ENCODE measurements at places on chromosomes 4 and X.

DNA sequence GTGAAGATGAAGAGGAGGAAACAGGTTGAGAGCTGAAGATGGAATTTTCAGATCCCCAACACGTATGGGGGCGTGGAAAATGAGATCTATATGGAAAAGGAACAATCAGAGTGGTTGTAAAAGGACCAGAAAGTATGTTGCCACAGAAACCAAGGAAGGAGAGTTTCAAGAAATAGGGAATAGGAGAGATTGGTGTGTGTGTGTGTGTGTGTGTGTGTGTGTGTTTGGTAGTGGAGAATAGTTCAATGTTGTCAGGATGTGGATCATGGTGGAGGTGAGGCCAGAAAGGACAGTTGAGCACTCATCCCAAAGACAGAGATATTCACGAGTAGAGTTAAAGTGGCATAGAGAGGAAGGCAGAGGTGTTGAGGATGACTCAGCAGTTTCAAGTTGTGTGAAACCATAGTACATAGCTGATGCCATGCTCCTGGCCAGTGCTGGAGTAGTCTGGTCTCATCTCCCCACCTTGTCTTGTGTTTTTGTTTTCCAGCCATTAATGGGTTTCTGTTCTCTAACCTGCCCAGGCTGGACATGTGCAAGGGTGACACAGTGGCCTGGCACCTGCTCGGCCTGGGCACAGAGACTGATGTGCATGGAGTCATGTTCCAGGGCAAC is 36.1 kb downstream of the HEPH start:
- no peak for DNase-seq

DNA sequence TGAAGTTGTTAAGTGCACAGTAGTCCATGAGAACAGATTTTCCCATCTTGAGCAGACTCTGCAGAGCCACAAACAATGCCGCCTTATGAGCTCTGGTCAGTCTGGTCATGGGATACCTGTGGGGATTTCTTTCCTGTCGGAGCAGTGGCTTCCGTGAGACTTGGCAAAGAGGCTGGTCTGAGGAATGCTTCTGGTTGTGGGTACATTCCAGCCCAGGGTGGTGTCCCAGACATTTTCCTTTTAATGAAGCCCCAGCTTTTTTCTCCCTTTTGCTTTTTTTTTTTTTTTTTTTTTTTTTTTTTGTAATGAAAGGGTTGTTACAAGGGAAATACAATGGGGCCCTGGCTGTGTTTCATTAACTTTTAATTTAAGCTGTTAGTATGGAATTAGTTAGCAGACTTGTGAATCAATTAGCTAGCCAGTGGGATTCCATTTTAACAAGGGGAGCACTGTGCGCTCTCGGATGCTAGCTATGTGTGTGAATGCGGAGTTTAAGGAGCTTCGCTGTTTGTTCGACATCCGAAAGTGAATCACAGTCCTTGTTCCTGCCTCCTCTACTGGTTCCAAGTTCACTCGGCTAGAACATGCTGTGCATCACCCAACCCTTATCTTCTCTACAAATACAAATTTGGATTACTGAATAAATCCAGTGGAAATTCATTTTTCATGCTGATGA is 225.1 kb downstream of the CBR4 start:
- no peak for DNase-seq

DNA sequence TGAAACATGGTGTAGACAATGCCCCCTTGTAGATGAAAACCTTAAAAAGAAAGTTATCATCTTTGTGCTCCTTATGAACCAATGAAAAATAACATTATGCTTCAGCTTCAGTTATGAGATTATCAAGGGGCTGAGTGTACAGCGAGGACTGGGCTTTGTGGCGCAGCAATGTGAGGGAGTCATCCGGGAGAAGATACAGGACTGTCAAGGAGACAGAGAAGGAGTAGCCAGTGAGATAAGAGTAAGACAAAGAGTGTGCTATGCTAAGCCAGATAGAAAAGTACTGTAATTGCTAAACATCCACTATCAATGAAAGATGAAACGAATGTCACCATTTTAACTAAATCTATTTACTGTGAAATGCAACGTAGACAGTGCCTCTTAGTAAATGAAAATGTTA is 3.6 kb upstream of the KLHL15 start:
- no peak for DNase-seq

- DNase-seq: no peak
Measured at GRCh38 chr4:2248821-2249261, 6.9 kb upstream of the HAUS3 start.

GRCh38 chrX:129779747-129780146 is at the start of gene SASH3:
Gene SASH3 (plus strand): TSS chrX:129779949. CDS start chrX:129780098, 149 bp downstream.
- no peak for DNase-seq

DNA sequence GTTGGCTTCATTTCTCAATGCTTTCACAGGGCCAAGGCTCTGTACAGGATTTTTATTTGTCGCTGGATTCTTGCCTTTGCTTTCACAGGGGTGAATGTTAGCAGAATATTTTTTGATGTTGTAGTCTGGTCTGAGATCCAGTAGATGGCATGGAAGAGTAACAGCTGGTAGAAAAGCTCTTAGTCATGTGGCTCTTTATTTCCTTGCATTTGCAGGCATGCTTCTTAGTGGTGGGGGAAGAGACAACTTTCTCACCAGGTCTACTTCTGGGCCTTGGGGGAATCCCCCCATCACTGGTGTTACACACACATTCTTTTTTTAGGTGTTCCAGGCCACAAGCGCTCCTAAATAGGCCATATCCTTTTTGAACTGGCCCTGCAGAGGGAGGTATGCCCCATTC is 58.2 kb upstream of the DKK2 start:
- peak; percentile 7 for DNase-seq

- DNase-seq: no peak
Measured at GRCh38 chr4:138911909-138912703, 103.5 kb upstream of the NOCT start.

DNA sequence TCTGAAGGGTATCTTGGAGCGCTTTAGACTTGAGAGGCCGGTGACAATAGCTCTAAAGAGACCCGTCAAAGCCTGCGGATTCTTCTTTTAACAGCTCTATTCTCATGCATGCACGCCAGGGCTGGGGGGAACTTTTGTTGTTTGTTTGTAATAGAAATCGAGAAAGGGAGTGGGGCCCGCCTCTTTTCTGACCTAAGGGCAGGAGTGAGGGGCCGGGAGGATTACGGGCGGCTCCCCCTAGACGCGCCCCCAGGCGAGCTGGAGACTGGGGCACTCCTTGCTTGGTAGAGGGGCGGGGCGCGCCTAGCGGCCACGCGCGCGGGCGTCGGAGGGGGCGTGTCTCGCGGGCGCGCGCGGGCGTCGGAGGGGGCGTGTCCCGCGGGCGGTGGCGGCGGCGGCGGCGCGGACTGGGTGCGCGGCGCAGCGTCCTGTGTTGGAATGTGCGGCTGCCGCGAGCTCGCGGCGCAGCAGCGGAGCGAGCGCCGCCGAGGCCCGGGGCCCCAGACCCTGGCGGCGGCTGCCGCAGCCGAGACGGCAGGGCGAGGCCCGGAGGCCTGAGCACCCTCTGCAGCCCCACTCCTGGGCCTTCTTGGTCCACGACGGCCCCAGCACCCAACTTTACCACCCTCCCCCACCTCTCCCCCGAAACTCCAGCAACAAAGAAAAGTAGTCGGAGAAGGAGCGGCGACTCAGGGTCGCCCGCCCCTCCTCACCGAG is at the start of gene REST:
REST (plus strand) TSS at position 412 of the 717 bp plus-strand sequence. CDS start 2,739 bp downstream, outside the sequence.
- peak; percentile 19 for DNase-seq

- no peak for DNase-seq
Measured at GRCh38 chr4:152983774-152984411, 47.8 kb downstream of the FHDC1 start.

DNA sequence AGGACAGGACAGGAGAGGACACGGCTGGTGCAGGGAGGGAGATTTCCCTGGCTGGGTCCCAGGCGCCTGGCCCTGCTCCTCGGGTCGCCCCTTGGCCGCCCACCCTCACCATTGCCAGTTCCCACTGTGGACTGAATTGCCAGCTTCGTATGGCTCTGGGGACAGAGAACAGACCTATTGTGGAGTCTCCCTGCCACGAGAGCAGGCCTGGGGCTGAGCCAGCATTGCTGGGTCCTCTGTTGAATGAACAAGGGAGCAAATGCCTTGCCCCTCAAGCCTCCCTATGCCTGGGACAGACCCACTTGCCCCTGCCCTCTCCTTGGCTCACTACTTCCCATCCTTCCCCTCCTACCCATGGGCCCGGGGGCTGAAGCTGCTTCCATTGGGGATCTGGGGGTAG is 4.3 kb downstream of the PLXNA3 start:
- DNase-seq: no peak

GRCh38 chr4:140839406-140839805 is 83.2 kb upstream of the TBC1D9 start:
- no peak for DNase-seq

GRCh38 chr4:6885953-6886557 is 23.6 kb upstream of the TBC1D14 start:
- DNase-seq: no peak

- no peak for DNase-seq
Measured at GRCh38 chr4:127776620-127777019, 5.5 kb upstream of the HSPA4L start.

- DNase-seq: peak; percentile 74
Measured at GRCh38 chr4:89753601-89754066, 83.3 kb downstream of the SNCA start.

DNA sequence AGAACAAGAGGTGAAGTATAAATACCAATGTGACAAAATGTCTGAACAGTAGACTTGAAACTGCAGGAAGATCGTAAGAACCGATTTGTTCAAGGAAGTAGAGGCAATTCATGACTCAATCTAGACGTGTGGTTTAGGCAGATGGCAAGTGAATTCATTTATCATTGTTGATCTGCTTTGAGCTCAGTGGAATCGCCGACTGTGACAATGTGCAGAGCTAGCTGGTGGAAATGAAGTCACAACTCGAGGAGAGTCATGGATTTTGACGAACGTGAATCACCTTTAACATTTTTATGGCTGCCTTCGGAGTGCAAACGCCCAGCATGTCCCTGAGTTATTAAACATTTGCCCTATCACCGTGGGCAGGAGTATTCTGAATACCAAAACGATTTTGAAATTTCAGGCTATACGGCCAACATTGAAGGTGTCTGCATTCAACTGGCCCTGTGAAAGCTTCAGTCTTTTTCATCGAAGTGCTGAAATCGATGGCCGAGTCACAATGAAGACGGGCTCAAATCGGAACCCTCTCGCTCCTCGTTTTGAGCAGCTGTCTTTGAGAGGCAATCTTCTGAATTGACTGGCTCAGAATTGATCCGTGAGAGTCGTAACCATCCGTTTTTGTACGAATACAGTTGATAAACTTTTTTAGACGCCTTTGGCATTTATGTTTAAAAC is 689 bp upstream of the OGT start:
- no peak for DNase-seq

DNA sequence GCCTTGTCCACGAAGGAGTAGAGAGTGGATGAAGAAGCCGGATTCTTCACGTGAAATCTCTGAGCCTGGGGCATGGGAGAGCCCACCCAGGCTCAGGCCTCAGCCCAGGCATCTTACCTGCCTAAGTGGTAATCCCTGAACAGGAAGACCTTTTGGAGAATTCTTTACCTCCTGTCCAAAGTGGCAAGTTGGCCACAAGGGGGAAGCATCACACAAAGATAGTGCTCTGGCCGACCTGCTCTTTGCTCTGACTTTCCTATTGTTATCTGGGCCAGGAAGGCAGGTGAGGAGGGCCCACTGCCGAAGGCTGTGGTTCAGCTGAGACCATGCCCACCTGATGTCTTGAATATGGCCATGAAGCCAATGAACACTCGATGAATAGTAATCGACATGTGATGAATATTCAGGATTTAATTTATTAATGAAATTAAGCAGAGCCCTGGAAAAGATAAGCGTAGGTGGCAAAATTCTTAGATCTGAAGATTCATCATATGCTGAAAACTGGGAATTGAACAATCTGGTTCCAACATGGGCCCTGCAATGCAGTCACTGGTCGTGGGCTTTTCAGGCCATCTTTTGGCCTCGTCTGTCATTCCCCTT is 93.8 kb downstream of the PDGFRA start:
- peak; percentile 40 for DNase-seq

DNA sequence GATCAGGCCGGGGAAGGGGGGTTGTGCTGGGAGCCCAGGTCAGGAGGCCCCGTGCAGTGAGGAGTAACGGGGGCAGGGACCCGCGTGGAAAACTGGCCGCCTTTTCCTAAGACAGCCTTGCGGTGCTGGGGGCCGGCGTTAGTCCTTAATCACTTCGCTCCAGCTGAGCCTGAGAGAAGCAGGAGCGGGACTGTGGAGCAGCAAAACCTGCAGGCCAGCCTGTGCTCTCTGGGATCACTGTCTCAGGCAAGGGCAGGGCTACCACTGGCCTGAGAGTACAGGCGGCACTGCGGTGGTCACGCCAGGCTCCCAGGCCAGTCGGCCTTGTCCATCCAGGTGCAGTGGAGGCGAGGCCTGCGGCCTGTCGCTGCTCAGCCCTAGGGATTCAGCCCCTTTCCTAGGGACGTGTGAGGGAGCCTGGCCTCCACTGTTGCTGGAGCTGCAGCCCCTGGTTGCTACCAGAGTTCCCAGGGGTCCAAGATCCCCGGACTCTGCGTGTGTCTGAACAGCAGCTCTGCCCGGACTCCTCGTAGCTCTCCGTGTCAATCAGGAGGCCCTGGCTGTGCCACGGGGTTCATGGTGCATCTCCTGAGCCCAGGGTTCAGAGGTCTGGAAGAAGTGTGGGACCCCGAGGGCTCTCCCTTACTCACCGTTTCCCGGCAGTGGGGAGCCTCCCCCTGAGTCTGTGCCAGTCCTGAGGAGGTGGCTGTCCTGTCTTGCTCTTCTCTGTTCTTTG is 2141.7 kb upstream of the TENM3 start:
- no peak for DNase-seq

GRCh38 chrX:70096052-70096451 is 33.8 kb downstream of the OTUD6A start:
- no peak for DNase-seq

GRCh38 chr4:89598602-89599001 is 238.4 kb downstream of the SNCA start:
- no peak for DNase-seq

GRCh38 chr4:161291222-161291621 is 872.6 kb downstream of the FSTL5 start:
- no peak for DNase-seq

GRCh38 chr4:15779306-15779705 is 1.2 kb downstream of the CD38 start:
- no peak for DNase-seq

DNA sequence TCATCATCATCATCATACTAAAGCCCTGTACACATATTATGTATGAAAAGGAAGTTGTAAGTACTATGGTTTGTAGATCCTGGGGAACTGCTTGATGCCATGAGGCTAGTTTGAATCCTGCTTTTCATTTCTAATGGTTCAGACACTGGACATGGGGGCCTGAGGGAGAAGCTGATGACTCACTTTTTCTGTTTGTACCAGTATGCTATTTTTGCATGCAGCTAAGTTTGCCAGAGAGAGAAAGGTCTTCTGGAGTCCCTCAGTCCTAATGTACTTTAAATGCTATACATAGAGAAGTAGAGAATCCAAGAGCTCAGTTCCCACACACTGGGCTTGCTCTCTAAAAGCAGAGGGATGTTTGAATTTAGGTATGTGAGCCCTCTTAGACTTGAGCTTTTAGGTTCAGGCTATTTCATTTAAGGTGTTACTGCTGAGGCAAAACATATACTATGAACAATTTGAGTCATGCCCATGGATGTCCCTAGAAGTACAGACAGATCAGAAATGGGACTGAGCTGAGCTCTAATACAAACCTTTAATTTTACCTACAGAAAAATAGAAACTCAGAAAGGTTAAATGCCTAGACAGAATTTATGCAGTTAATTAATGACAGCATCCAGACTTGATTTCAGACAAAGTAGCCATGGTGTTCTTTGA is 17.6 kb upstream of the HS3ST1 start:
- no peak for DNase-seq

- DNase-seq: no peak
Measured at GRCh38 chrX:39559229-39559628, 538.5 kb downstream of the BCOR start.

- no peak for DNase-seq
Measured at GRCh38 chr4:152344001-152344400, 191.9 kb downstream of the FBXW7 start.

Measured in HS-27A (cell line).